ENCODE measurements at places on chromosomes 1 and 21.
A peak's percentile ranks its signal among the peaks of the same experiment; 100 is the strongest.

GRCh38 chr1:76170084-76170483 is 95.5 kb downstream of the ST6GALNAC3 start:
- DNase-seq = no peak

GRCh38 chr1:183061194-183061593 is 38.0 kb downstream of the LAMC1 start:
- no peak for DNase-seq

- peak; percentile 54 for DNase-seq
These were observed 157.8 kb upstream of the JUN start for GRCh38 chr1:58941471-58942289.

DNA sequence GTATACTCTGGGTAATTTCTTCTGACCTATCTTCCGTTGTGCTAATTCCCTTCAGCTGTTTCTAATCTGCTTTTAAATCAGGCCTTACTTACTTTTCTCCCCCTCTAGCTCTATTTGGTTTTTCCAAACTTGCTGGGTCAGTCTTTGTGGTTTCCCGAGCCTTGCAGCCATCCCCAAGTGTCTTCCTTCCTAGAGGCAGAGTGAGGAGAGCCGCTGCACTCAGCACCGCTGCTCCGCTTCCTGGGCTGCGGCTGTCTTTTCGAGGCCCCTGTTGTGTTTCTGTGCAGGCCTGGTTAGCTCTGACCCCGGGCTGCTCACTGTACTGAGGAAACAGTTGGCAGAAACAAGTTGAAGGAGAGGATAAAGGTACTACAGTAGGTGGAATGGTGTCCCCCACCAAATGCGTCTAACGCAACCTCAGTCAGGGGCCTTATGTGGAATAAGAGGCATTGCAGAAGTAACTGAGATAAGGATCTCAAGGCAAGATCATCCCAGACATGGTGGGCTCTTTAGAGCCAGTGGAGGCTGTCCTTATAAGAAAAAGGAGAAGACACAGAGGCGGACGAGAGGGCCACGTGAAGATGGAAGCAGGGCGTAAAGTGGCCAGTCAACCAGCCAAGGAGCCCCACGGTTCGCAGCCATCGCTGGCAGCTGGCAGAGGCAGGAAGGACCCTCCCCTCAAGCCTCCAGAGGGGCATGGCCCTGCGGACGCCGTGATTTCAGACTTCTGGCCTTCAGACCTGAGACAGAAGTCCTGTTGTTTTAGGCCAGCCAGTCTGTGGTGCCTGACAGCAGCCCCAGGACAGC is 10.5 kb downstream of the WNT9A start:
- no peak for DNase-seq

DNA sequence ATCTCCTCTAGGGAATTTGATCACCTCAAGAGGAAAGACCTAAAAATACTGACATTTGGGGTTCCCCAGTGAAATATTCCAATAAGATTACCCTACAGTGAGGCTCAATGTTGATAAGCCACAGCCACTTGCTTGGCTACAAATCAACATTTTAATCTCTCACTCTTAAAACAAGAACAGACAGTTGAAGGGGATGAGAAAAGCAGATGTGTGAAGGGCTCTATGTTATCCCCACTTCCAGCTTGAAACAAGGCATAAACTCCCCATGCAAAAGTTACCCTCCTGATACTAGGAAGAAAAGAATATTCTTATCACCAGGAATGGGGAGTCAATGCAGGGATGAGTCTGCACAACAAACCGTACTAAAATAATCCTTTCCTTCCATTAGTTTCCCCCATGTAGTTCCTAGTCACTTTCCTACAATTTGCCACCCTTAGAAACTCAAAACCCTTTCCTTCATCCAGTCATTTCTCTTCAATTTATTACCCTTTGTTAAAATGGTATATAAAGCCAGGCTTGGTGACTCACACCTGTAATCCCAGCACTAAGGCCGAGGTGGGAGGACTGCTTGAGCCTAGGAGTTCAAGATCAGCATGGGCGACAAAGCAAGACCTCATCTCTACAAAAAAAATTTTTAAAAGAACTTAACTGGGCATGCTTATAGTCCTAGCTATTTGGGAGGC is 29.5 kb downstream of the LPGAT1 start:
- DNase-seq = no peak

- no peak for DNase-seq
These were observed 27.0 kb upstream of the SLC16A1 start for GRCh38 chr1:112982853-112983536.

DNA sequence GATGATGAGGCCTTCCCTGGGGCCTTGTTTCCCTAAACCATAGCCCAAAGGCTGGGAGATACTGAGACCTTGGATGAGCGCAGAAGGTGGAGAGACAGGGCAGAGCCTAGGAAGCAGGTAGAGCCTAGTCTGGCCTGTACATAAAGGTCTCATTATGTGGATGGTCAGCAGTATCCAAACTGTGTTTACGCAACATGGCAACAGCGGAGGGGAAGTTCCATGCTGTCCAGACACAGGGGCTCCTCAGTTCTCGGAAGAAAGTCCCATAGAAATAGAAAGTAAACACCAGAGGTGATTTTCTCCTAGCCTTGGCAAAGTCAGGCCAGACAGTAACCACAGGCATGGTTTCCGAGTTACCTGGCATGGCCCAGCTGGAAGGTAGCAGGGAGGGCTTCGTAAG is 42.1 kb upstream of the MPZL1 start:
- no peak for DNase-seq

- no peak for DNase-seq
These were observed 3.1 kb downstream of the CTBS start for GRCh38 chr1:84571150-84571535.

- DNase-seq = no peak
These were observed 77.2 kb upstream of the CTTNBP2NL start for GRCh38 chr1:112318698-112319370.

GRCh38 chr1:59007820-59008598 is 224.2 kb upstream of the JUN start:
- DNase-seq = no peak

GRCh38 chr1:206534552-206534951 is 27.2 kb downstream of the RASSF5 start:
- DNase-seq = no peak

DNA sequence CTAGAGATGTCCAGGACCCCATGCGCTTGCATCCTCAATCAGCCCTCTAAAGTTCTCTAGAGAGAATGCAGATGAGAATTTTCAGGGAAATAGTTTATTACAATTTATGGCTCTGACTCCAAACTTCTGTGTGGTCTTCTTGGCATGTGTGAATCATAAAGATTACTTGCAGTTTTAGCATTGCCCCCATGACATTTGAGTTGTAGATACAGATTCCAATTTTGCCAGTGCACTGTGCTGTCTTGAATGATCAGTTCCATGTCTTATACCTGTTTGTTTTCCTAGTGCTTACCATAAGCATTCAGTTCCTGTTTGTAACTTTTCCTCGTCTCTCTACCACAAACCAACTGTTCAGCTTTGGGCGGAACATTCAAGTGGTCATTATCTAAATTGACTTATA is 4.8 kb downstream of the KRTAP21-3 start:
- DNase-seq = no peak

DNA sequence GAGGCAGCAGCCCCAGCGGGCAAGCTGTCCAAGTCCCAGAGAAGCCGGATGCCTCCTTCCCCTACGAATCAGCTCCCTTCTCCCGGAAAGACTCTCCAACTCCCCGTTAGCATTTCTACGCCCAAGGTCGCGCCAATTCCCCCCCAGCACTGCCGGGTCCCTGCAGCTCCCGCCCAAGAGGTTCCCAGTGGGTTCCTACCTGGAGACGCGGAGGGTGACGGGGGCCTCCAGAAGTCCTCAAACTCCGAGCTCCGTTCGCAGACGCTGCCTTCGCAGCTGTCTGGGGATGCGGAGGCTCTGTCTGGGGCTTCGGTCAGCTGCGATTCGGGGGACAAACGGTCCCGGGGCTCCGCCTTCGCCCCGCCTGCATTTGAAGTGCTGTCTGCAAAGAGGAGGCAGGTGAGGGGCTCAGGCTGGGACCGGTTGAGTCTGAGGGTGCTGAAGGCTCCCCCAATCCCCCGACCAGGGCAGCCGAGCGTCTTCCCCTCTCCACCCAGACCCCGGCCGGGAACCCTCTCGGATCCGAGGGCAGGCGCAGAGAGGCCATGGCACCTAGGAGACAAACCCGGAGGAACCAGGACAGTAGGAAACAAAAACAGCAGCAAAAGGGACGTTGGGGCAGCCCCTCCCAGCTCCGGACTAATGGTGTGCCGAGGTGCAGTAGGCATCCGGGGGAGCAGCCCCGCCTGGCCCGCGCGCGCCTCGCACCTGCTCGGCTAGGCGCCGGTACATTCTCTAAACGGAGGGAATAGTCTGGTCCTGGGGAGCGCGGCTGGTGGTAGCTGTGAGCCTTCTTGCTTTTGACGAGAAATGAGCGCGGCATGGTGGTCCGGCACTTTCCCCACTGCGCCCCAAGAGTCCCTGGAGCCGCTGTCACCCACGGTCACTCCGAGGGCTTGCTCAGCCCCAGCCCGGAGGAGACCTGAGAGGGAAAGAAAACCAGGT is 3.8 kb downstream of the GFI1 start:
- DNase-seq = no peak

DNA sequence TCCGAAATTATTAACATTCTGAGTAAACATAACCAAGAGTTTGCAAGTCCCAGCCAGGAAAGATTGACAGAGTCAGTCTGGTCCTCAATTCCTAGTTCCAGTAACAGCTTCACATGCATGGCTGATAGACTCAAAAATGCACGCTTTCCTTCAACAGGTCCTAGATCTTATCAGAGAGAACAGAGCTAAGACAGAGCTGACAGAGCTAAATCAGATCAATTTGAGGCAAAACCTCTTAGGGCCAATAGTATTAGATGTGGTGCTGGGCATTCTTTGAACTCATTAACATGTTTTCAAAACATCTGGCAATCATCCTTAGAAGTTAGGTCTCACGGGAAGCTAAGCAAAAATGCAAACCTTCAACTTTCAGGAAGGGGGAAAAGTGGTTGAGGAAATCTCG is 114.0 kb downstream of the GREM2 start:
- no peak for DNase-seq

GRCh38 chr1:196450143-196451095 is 157.8 kb downstream of the KCNT2 start:
- no peak for DNase-seq

- no peak for DNase-seq
These were observed 78.9 kb downstream of the RAP1GAP start for GRCh38 chr1:21590126-21590880.

DNA sequence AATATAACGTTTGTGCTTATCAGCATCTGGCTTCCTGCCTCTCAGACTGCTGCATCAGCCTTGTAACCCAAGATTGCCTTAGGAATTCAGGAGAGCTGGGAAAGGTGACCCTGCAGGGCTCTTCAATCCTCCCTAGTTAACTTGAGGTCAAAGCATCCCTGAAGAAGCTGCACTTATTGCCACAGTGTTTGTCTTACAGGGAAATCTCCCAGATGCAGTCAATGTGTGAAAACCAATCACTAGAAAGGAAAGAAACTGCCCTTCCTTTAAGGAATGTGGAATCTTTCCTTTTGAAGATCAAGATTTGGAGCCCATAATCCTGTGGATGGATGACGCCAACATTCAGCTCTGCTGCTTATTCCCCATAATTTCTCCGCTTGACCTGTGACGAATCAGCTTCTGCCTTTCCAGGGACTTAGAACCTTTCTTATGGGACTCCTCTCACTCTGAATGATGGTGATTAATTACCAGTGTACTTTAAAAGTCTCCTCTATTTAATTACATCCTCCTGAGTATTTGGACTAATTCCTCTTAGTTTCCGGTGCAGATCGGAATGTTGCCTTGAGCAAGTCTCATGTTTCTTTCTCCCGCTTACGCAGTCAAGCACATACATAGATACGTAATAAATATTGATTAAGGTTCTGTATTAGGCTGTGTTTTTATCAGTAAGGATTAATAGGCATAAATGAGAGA is 14.4 kb downstream of the ADAMTS5 start:
- DNase-seq = no peak

GRCh38 chr1:36115931-36116330 is 9.1 kb downstream of the COL8A2 start:
- DNase-seq = no peak

DNA sequence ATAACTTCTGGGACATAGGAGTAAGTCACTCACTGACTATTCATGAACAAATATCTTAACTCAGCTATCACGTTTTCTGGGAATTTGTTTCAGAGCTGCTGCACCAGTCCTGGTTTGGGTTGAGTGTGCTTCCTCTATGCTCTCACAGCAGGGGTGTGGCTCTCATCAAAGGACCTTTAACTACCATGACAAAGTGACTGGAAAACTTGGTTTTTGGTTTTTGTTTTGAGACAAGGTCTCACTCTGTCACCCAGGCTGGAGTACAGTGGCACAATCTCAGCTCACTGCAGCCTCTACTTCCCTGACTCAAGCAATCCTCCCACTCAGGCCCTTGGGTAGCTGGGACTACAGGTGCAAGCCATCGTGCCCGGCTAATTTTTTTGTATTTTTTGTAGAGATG is 4.1 kb downstream of the ILDR2 start:
- DNase-seq = no peak
